ENCODE measurements at places on chromosomes 5 and 9.

GRCh38 chr9:87703636-87704276, 22.2 kb upstream of the CTSL start:
- no peak for DNase-seq

- no peak for DNase-seq
These were observed 30.9 kb downstream of the NR4A3 start for GRCh38 chr9:99852617-99853016.

DNA sequence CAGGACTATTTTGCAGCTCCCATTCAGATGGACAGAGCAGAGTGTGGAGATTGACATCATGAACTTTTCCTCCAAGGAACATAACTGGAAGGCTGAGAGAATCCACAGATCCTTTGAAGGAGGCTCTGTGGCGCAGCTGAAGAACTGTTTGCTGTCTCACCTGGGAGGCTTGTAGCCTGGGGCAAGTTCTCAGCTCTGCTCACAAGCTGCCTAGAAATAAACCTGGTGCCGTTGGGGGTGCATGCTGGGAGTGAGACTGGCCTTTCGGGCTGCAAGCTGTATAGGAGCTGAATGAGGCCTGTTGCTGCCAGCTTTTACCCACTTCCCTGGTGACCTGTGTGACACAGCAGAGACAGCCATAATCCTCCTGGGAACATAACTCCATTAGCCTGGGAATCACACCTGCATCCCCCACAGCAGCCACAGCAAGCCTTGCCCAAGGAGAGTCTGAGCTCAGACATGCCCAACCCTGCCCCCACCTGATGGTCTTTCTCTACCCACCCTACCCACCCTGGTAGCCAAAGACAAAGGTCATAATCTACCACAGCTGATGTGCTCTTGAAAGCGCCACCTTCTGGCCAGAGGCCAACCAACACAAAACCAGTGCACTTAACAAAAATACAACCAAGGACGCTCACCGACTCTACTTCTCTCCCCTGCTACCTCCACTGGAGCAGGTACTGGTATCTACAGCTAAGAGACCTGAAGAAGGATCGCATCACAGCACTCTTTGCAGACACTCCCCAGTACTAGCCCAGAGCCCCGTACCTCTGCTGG, 205.1 kb upstream of the MRPS30 start:
- DNase-seq: no peak

DNA sequence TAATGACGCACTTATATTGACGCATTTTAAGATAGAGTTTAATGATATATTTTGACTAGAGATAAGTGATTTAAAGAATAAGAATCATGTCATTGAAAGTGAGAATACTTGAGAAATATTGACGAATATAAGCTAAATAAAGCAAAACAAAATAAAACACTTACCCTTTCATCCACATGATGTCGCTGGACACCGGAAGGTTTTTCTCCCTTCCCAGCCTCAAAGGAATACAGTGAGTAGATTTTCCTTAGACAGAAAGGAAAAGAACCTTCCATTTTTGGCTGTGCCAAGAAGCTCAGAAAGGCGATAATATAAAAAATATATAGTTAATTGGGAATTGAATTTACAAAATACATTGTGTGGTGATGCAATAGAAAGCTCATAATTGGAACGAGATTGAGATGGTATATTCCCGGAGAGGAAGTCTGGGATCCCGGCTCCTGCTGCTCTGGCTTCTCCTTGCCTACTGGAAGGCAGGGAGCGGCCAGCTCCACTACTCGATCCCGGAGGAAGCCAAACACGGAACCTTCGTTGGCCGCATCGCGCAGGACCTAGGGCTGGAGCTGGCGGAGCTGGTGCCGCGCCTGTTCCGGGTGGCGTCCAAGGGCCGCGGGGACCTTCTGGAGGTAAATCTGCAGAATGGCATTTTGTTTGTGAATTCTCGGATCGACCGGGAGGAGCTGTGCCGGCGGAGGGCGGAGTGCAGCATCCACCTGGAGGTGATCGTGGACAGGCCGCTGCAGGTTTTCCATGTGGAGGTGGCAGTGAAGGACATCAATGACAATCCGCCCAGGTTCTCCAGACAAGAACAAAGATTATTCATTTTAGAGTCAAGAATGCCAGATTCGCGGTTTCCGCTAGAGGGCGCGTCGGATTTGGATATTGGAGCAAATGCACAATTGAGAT, at the start of gene PCDHA5:
Gene PCDHA5, plus strand, starts transcription at position 239 of the 906 bp plus-strand sequence.
- no peak for DNase-seq

DNA sequence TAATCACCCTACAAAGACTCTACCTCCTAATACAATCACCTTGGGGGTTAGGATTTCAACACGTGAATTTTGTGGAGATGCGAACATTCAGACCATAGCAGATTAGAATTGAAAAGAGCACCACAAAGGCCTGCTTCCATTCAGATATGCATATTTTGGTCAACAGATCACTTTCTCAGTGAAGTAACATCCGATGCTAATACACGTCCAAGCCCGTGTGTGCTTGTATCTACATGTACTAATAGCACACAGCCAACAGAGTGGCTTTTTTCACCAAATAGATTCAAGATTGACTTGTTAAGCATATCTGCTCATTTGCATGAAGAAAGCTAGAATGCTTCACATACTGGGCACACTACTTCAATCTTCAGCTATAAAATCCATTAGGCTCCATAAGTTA, 35.6 kb upstream of the SSBP2 start:
- no peak for DNase-seq

DNA sequence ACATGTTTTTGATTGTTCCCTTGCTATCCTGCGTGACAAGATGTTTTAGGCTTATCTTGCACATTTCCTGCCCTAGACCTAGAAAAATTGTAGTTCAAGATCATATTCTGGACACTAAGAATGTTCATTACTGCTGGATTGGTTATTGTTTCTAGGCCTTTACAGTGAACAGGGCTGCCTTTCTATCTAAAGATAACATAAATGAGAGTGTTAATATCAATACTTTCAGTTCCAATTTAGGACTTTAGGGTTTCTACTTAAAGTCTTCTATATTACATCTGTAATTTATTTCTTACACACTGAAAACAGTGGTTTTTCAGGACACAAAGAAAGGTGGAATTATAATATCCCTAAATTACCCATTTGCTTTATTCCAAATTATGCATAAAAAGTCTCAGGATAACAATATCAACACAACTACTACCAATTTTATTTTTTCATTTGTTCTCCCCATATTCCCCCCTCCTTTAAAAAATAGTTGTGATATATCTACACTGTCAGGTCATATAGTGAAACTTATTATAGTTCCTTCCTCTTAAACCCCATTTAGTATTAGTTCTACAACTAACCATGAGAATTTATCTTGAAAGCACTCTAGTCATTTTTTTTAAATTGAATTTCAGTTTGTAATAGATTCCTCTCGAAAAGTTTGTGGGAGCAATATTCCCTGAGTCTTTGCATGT, 293.9 kb upstream of the RIOK2 start:
- no peak for DNase-seq

DNA sequence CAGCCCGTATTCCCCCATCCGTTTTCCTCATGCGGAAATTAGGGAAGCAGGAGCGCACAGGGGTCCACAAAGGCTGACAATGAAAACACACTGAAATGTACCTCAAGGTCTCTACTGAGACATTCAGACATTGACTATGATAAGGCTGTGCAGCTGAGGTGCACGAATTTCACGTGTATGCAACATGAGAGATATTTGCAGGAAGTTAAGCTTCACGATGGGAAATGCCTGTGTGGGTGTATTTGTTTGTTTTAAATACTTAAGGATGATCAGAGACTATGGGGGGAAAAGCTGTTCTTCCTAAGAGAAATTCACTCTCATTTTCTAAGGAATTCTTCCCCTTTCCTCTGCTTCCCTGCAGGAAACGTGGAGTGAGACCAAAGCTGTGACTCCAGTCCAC, 2.6 kb upstream of the SPATA31E1 start:
- DNase-seq: no peak

DNA sequence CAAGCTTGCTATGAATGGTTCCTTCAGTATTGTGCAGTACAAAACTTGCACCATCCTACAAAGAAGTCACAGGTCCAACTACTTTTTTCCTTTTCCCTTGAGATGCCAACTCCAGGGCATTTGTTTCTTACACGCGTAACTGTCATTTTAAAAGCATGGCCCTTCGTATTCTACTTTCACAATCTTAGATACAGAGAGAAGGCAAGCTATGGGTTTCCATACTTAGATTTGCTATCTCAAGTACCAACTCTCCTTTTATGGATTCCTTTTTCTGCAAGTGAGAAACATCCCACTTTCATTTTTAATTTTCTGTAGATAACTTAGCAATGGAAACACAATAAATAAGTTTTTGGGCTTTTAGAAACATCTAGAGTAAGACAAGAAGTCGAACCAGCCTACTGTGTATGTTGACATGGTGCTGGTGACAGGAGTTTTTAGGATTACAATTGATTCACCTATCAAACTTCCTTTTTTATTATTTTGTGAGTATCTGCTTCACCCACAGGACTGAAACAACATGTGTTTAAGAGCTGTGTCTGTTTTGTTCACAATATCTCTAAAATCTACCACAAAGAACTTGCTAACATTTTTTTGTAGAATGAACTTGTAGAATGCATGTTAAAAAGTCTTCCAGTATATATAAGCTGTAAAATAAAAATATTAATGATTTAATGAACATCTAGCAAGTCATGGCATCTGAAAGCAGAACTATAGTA, 124.1 kb downstream of the FAM174A start:
- DNase-seq: no peak

- no peak for DNase-seq
These were observed 521.7 kb upstream of the CLINT1 start for GRCh38 chr5:158380661-158381060.

- DNase-seq: no peak
These were observed 79.9 kb upstream of the BARHL1 start for GRCh38 chr9:132502480-132502879.

DNA sequence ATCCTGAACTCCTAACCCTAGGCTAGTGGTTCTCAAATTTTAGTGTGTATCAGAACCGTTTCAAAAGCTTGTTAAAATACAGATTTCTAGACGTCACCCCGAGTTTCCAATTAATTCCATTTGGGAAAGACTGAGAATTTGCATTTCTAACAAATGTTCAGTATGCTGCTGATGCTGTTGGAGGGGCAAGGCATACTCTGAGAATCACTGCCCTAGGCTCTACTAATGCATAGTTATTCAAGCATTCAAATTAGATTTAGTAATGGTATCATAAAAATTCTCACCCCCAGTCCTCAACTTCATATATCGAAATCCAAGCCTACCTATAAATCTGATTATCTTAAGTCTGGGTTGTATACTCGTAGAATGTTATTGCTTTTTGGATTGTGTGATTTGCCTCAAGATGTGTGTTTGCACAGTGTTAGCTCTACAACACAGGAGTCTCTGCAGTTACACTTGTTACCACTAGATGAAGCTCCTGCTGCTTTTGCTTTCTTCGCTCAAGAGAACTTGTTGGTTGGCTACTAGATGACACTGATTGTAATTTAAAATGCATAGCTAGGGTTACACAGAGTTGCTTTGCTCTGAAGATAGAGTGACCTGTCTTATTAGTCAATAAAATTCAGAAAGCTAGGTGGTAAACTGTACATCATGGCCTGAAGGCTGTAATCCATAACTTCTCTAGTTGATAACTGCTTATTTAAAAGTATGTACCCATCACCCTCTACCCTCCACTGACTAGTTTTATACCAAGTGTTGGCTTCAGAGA, 7.5 kb upstream of the ERAP2 start:
- no peak for DNase-seq

Data from activated naive CD4-positive, alpha-beta T cell (primary cell).